T-helper 17 cell (primary cell): ENCODE measurements at places on chromosomes 7 and 10.

GRCh38 chr10:30422981-30423654, 10.9 kb upstream of the MAP3K8 start:
- DNase-seq: no peak

- DNase-seq: no peak
These were observed 39.6 kb downstream of the PFKP start for GRCh38 chr10:3106928-3107425.

DNA sequence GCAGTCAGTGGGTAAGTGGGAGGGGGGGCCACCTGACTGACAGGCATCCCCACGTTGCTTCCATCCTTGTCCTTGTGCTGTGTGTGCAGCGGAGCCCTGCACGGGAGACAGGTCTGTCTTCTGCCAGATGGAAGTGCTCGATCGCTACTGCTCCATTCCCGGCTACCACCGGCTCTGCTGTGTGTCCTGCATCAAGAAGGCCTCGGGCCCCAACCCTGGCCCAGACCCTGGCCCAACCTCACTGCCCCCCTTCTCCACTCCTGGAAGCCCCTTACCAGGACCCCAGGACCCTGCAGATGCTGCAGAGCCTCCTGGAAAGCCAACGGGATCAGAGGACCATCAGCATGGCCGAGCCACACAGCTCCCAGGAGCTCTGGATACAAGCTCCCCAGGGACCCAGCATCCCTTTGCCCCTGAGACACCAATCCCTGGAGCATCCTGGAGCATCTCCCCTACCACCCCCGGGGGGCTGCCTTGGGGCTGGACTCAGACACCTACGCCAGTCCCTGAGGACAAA, 24.8 kb downstream of the TBATA start:
- DNase-seq: no peak

GRCh38 chr10:53209944-53210611, 437.5 kb upstream of the MBL2 start:
- DNase-seq: no peak

DNA sequence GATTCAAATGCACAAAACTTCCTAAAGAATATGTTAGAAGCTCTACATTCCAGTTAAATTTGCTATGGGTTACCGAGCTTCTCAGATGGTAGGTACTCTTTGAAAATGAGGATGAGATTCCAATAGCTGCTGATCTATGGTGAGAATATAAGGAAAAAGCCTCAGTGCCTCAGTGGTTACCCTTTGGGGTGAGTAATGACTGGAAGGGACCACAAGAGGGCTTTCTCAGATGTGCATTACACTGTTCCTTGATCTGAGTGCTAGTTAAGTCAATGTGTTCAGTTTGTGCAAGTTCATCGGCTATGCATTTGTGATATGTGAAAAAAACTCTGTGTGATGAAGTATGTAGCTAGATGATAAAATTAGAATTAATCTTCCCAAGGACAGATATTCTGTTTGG, 3.5 kb downstream of the NRCAM start:
- no peak for DNase-seq

GRCh38 chr10:44990965-44991364, 9.8 kb upstream of the ZNF22 start:
- no peak for DNase-seq

GRCh38 chr7:133672866-133673265, 420.0 kb downstream of the EXOC4 start:
- DNase-seq: no peak

GRCh38 chr7:46937826-46938225, 644.1 kb downstream of the TNS3 start:
- DNase-seq: no peak

- no peak for DNase-seq
These were observed 90.5 kb downstream of the SGMS1 start for GRCh38 chr10:50533296-50533695.

DNA sequence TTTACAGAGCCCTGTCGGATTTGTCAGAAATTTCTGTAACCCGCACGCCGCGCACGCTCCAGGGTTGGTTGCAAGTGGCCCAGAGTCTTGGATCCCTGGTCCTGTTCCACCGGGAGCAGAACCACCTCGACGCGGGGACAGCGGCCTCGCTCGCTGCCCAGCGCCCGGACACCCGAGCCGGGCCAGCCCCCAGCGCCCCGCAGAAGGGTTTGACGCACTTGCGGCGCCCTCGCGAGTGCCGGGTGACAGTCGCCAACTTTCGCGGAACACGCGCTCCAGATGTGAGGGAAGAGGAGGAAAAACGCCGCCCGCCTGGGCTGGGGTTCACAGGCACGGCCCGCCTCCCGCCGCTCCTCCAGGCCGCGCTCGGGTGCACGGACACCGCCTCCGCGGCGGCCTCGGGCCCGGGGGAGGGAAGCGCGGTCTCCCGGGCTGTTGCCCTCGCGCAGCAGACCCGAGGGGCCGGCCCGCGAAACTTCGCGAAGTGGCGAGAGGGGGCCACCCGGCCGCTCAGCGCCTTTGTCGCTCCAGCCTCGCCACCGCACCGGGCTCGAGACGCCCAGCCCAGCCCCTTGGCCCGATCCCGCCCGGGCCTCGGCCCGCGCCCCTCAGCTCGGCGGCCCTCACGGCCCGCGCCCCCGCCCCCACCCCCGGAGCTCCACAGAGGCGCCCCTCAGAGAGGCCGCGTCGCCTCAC, 514 bp downstream of the RNF216 start:
- DNase-seq: peak; percentile 7

DNA sequence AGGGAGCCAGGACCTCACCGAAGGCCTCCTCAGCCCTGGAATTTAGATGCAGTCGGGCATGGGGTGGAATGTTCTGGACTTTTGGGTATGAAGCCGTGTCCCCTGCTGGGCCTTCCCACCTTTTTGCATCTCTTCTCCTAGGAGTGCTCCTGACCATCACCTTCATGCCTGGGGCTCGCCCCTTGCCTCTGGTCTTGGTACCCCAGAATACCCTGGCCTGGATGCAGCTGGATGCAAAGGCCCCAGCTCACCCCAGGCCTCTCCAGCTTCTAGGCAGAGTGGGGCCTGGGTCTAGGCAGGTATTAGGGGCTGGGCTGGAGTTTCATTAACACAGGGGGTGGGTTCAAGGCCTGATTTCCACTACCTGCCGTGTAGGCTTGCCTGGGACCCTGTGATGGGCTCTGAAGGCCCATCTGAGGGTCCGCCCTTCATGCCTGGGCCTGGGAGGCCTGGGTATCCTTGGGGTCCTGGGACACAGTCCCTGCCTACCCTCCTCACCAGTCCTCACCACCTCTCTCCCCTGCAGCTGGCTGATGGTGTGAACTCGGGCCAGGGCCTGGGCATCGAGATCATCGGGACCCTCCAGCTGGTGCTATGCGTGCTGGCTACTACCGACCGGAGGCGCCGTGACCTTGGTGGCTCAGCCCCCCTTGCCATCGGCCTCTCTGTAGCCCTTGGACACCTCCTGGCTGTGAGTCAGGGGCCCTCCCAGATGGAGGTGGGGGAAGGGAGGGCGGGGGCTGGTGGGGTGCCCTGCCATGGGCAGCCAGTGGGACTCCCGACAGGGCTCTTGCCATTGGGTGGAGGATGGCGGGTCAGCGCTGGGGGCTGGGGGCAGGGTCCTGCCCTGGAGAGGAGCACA, 10.1 kb downstream of the AQP1 start:
- no peak for DNase-seq

DNA sequence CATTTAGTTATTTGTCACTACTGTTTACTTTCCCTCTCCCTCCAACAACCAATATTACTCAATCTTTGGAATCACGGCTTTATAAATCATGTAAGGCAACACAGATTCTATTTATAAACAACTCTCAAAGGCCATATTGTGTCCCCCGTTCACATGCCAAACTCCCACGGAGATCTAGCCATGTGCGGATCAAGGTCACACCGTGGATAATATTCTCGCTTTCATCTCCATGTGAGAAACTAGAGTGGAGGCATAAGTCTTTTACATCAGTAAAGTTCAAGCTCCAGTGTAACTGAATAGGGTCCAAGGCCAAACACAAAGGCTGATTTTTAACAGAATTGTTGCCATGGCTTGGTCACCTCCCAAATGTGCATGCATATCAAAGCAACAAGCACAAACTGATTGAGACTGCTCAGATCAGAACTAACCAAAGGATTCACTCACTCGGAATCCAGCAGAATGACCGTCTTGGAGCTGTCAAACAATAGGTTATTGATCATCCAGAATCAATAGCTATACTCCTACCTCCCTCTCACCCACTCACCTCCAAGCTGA, 569.5 kb upstream of the LRRN3 start:
- DNase-seq: no peak

GRCh38 chr10:86849181-86849894, 92.9 kb downstream of the BMPR1A start:
- DNase-seq: no peak

DNA sequence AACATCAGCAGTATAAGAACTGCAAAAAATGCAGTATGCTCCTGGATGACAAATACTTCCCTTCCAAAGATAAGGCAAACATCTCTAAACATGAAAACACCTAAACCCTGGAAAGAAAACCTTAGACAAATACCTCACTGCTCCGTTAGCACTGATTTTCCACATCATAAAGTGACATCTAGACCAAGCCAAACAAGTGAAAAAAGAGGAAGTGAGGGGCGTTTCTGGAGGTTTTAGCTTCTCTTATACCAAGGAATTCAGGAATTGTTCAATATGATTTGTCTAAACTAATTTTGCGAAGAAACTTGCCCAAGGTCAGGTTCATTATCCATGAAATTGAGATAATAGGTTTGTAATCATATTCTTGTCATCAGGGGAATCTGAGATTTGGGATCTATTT, 279.7 kb downstream of the ADRA2A start:
- DNase-seq: no peak

- DNase-seq: no peak
These were observed 201.2 kb upstream of the SEMA3E start for GRCh38 chr7:83850125-83850524.

- DNase-seq: no peak
These were observed 15.3 kb upstream of the ADAM22 start for GRCh38 chr7:87918740-87919139.

- no peak for DNase-seq
These were observed 21.7 kb upstream of the MACC1 start for GRCh38 chr7:20238754-20239324.

GRCh38 chr7:27523321-27523720, 139.4 kb downstream of the HIBADH start:
- DNase-seq: no peak

DNA sequence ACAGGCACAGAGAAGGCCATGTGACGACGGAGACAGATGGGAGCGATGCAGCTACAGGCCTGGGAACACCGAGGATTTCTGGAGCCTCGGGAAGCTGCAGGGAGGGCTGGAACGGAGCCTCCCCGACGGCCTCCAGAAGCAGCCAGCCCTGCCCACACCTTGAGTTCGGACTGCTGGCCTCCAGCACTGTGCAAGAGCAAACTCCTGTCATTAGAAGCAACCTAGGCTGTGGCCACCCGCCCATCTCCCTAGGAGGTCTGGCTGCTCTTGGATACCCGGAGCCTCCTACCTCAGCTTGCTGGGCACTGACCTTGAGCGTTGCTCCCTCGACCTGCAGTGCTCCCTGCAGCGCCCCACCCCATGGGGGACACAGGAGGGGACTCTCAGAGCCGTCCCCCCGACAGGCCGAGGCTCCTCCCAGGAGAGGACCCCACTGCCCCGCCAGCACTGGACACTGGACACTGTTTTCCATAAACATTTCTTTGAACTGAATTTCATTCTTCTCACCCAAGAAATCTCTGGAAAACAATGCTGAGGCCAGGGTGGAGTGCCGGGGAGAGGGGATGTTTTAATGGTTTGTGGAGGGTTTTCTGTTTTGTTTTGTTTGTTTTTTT, 22.5 kb upstream of the TNRC18 start:
- no peak for DNase-seq

- DNase-seq: no peak
These were observed 46.3 kb downstream of the PDK4 start for GRCh38 chr7:95549818-95550529.

DNA sequence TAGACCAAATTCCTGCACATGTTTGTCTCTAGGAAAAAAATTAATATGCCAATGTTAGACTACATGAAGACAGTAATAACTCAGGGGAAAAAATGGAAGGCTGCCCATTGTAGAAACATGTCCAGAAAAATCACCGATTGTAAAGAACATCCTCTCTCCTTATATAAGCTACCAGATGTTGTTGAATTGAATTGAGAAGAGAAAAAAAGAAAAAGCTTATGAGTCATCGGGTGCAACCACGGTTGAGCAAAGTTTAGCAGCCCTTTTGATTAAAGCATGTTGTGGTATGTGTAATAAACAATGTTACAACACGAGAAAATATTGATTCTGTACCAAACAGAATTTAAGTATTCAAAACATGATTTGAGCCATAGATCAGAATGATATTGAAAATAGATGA, 102.3 kb upstream of the ARHGAP21 start:
- DNase-seq: no peak

DNA sequence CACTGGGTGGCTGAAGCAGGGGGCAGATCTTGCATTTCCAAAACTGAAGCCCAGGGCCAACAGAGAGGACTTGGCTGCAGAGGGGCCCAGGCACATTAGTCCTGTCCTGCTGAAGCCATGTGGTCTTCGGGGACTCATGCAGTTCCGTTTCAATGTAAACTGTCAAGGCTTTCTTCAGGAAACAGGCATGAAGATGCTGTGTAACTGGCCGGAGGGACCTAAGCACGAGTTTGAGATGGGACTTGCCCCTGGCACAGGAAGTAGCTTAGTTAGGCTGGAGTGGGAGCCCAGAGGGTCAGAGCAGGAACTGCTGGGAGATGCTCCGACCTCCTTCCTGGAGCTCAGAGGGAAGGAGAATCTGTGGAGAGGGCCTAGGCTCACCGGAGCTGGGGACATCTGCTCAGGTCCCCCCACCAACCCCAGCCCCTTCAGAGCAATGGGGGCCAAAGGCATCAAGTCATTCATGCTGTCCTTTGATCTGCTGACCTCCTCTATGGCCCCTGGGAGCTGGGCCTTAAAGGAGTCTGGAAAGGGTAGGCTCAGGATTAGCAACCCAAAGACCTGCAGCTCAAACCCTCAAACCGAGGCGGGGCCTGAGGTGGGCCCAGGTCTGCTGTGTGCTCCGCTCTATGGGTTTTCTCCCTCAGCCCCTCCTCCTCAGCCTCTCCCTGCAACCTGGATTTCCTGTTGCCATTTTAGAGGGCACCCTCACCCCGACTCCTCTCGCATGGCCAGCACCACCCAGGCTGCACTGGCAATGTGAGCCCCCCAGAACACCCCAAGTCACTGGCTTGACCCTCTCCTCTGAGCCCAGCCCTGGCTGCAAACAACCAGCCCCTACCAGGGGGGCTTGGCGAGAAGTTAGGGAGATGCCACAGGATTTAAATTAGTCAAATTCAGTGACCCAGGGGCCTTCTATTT, 4.4 kb upstream of the MNX1 start:
- DNase-seq: no peak
